ENCODE measurements at places on chromosomes 4 and X.

DNA sequence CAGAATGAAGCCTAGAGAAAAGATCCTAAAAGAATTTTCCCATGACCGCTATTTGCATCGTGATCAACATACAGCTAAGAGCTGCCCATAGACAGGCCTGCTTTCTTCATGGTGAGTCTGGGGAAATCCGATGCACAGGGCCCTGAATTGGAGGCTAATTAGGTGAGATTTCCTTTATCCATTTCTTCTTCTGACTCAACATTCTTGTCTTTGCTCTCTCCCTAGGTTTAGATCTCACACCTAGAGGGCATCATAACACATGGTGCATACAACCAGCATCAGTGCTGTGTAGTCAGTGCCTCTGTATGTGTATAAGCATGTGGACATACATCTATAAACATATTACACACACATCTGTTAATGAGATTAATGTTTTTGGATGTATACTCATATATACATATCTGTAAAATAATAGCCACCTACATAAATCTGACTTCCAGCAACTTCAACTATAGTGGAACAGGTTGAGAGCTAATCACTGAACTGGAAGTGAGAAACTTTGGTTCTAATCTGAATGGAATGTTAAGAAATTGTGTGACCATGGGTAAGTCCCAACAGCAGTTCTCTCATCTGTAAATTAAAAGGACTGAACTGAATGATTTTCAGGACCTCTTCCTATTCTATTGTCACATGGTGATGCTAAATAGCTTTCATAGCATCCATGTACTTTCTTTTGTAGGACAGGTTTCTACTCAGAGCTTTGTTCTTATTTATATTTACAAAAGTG is 17.5 kb downstream of the GATB start:
- DNase-seq, result no peak

DNA sequence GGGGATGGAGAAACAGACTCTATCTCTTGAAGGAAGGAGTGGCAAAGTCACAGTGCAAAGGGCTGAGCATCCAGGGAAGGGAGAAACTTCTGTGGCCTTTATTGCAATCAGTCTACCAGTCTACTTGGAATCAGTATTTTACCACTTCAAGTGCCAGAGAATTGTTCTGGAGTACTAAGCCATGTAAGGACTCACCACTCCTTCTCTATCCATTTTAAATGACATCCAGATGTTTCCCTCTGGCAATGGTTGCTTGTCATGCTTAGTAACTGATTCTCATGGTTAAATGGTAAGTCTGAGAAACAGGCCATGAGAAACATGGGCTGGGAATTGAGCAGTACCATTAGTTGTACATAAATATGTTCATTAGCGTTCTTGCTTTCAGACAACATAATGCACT is 21.1 kb upstream of the SMIM10 start:
- no peak for DNase-seq

GRCh38 chr4:77697860-77698590 is 92.4 kb downstream of the CXCL13 start:
- no peak for DNase-seq

DNA sequence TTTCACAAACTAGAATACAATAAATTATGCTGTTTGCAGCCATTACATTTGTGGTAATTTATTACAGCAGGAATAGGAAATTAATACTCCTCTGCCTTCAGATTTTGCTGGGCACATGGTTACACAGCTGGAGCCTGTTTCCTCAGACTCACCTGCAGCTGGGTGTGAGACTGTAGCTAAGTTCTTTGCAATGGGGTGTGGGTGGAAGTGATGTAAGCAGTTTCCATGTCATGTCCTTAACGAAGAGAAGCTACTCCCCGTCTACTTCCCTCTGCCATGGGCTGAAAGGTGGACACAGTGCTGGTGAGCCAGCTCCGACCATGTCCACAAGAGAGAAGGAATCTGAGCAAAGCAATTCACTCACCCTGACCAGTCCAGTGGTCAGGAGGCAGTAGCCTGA is 18.2 kb downstream of the SH3KBP1 start:
- no peak for DNase-seq

DNA sequence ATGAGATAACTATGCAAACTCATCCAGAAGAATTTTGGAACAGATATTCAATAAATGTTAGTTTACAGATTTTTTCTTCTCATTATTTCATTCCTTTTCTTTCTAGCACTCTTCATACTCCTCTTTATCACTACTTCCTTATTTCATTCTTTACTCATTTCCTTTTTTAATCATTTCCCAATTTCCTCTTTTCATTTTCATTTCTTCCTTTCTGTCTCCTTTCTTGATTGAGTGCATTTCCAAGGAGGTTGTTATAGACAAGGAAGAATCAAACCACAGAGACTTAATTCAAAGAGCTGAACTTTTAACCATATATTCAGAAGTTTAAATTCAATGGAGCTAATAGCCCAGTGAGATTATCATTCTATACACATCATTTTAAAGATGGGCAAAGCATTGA is 600.7 kb downstream of the ARAP2 start:
- DNase-seq, result no peak

DNA sequence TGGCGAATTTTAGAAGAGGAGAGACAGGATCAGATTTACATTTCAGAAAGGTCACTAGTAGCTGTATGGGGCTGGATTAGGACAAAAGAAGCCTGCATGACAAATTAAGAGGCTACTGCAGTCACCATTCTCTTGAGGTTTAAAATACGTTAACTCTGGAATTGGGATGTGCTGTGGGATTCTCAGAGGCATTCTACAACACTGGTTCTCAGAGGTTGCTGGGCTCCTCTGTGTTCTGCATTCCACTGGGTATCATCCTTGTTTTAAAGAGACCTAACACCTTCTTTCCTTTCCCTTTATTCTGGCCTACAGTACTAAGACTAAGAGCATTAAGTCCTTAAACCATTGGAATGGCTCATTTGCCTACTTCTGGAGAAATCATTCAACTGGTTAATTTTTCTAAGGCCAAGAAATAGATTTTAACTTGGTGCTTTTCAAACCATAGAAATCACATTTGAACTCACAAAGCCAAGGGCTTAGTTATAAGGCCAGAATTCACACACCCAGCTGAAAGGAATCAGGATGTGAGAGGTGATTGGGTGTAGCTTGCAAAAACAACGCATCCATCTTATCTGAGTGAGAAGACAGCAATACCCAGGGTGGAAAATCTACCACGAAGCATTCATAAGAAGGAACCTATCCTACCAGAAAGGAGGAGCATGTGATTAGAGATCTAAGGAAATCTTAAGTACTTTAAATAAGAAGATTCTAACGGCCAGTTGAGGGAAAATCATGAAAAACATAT is 116.6 kb downstream of the SHISA3 start:
- no peak for DNase-seq

DNA sequence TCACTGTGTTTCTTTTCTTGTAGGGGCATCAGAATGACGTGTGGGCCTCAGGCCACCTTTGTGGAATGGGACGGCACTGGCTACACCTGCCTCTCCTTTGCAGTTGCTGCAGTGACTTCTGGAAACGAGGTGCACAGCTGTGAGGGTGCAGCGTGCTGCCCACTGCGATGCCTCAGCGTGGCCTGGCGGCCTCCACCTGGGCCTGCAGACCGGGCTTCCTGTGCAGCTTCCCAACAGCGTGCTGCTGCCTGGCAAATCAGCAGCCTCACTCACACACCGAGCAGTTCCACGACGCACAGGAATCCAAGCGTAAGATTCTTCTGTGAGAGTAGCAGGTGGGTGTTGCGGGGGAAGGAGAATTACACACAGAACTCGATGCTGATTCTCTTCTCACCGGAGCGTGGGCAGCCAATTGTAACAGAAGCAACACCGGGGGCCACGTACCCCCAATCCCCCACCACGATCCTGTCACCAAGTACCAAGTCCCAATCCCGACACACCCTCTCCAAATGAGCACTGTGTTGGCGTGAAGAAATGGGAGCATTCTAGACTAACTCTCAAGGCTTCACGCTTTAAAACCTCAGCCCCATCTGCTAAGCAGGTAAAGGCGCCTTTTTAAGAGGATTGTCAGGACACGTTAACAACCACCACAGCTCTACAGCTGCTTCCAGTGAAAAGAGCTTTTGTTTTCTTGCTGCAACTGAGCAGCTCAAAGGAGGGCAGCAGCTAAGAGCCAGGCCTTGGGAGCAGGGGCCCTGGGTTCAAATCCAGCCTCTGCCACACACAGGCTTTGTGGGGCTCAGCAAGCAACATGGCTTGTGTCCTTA is 16.9 kb downstream of the WDR1 start:
- no peak for DNase-seq

GRCh38 chr4:79298484-79298883 is 27.4 kb downstream of the NAA11 start:
- DNase-seq, result no peak

GRCh38 chr4:157908691-157909090 is 264.1 kb downstream of the GASK1B start:
- DNase-seq, result no peak

DNA sequence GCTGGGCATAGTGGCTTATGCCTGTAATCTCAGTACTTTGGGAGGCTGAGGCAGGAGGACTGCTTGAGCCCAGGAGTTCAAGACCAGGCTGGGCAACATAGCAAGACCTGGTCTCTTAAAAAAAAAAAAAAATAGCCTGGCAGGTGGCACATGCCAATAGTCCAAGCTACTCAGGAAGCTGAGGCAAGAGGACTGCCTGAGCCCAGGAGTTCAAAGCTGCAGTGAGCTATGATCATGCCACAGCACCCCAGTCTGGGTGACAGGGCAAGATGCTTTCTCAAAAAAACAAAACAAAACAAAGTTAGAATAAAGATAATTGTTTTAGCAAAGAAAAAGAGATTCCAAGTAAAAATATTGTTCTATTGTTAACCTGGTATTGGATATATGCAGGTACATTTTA is 75.0 kb downstream of the LRBA start:
- DNase-seq, result no peak

DNA sequence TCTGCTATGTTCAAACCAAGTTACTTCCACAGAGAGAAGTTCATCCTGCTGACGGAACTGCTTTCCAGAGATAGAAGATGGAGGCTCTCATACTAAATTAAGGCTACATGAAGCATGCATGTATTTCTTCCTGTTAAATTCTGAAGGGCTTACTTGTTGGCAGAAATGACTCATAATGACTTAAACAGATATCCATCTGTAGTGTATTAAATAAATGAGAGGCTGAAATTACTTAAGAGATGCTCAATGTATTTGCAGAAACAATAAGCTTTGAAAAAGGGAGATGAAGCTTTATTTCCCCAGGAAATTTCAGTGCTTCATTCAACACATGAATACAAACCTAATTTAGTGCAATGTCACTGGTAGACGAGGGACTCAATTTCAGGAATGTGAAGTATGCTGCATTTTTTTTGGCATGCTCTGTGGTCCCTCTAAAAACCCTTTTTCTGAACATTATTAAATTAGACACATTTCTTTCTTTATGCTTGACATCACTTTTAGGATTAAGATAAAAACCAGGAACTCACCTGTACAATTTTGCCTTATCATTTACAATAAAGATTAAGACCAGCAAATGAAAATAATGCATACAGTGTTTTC is 759.1 kb upstream of the POU3F4 start:
- no peak for DNase-seq

DNA sequence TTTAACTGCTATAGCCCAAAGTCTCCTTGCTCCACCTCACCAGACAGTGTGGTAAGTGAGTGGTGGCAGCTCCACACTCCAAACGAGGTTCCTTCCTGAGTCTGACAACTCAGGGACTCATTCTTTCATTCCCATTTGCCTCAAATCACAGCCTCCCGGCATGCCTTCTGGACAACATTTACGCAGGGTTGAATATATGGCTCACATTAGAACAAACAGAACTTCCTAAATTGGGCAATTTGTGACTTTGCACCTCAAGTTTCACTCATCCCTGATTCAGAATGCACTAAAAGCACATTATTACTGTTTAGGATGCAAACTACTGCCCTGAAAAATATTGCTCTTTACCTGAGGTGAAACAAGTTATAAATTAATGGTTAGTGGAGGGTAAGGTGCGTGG is 224.6 kb upstream of the PPARGC1A start:
- DNase-seq, result no peak

DNA sequence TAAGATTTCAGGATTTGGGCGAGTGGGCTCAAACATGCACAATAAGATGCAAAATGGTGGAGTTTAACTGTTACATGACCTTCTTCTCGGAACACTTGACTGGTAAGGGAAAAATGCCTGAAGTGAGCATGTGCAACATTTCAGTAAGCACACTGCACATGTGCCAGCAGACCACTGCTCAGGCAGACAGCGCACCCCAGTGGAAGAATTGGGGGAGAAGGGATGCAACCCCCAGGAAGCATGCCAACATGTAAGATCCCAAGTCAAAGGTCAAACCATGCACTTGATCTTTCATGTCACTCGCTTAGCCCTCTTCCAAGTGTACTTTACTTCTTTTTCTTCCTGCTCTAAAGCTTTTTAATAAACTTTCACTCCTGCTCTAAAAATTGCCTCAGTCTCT is 256.3 kb downstream of the CENPC start:
- no peak for DNase-seq

DNA sequence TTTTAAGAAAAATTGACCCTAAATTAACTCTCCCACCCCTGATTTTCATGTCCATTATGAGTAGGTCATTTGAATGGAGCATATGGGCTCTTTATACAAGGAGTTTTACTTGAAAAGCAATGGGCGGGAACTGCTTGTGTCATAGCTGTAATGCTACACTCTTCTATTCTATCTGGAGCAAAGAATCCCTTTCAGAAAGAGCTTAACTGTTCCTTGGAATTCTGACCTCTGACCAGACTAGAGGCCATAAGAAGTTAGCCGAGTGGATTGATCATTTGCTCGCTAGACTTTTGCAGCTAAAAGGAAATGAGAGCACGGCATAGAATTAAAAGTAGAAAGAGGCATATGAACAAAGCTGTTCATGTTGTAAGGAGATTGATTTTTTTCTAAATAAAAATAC is 79.1 kb downstream of the DOCK11 start:
- no peak for DNase-seq

GRCh38 chr4:143359644-143360193 is 23.0 kb downstream of the GAB1 start:
- no peak for DNase-seq

- no peak for DNase-seq
Measured at GRCh38 chr4:159060161-159060560, 42.7 kb upstream of the RAPGEF2 start.

DNA sequence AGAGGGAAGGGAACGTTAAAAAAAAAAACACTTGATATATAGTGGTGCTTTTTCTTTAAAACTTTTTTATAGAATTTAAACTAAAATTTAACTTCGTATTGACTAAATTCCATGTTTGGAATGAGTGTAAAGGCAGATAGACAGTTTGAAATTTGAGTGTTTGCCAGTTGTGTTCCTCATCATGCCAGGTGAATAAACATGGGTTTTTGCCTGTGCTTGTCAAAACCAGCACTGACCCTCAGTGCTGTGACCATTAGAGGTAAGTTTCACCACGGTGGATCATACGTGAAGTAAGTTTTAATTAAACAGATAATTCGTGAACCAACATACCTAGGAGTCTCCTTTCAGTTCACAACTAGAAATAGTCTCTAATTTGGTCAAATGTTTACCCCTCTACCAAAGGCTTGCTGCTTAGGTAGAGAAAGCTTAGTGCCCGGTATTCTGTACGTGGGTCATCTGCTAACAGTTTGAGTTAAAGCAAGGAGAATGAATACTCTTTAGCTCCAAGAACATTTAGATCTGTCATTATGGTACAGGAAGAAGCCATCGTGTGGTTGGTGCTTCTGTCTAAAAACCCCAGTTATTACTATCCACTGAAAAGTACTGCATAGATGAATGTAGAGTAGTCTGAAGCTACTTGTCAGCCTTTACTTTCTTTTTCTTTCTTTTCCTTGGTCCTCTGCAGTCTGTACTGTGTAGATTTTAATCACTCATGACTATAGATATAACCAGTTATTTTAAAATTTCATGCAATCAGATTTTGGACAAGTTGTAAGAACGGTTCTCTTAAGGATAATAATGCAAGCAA is 32.7 kb downstream of the KIAA0232 start:
- DNase-seq, result no peak

GRCh38 chr4:139184129-139184528 is 7.1 kb upstream of the ELF2 start:
- no peak for DNase-seq
